ENCODE measurements at places on chromosomes 5 and 9. TPM values are rescaled to one million over a fixed set of nuclear protein-coding genes. Genes with fewer than 3 reads are reported as not detected.

The ORM1 gene
- total RNA-seq = not detected

The SVEP1 gene
- 0.18 TPM for total RNA-seq

The KLF9 gene
- 14.4 TPM for total RNA-seq

The ZNF354B gene
- 16.9 TPM for total RNA-seq

The OR4F3 gene
- total RNA-seq = 0.18 TPM

The PCDHGA9 gene
- 2.3 TPM for total RNA-seq

The UNC13B gene
- 2.0 TPM for total RNA-seq

DNA sequence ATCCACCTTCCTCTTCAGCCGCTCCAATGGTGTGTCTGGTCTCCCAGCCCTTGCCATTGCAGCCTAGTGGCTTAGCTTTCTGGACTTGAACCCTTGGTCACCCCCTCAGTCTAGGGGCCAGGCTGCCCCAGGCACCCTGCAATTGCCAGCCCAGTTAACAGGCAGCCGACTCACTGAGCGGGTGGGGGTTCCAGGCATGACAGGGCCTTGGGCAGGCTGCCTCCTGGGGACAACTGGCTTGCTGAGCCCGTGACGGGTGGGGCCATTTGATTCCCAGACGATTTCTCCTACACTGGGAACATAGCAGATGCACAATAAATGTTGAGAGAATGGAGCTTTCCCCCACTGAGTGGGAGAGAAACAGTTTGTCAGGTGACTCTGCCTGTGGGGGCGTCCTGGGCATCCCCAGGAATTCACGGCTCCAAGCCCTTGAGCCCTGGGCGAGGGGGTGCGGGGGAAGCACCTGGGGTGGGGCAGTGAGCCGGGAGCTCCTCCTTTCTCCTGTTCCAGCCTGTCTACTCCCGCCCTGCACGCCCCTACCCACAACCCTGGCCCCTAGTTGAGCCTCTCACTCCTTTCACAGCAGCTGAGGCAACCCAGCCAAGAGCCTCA is 12.6 kb upstream of the AQP7 start:
- H3K4me1 ChIP-seq = no peaks in the 10 kb centered on the region
- no peaks in the 10 kb centered on the region for H3K36me3 ChIP-seq
- H3K4me3 ChIP-seq = no peak overlapping the region
- H3K27ac ChIP-seq = no peak overlapping the region
- H3K27me3 ChIP-seq = no peaks in the 10 kb centered on the region

- H3K4me1 ChIP-seq = no peaks in the 10 kb centered on the region
- H3K4me3 ChIP-seq = no peak overlapping the region
- no peak for DNase-seq
- no peaks in the 10 kb centered on the region for H3K27me3 ChIP-seq
Measured at GRCh38 chr5:178899289-178899688, 3.6 kb downstream of the ZFP2 start.

GRCh38 chr5:96595300-96596090 is 66.7 kb upstream of the CAST start:
- DNase-seq = peak; percentile 27
- H3K27ac ChIP-seq = no peak overlapping the region
- no peaks in the 10 kb centered on the region for H3K4me1 ChIP-seq
- 0 out of 2 replicates have a peak, but pooled peaks cover 9% of the 10 kb centered on the region for H3K27me3 ChIP-seq
- no peaks in the 10 kb centered on the region for H3K36me3 ChIP-seq

DNA sequence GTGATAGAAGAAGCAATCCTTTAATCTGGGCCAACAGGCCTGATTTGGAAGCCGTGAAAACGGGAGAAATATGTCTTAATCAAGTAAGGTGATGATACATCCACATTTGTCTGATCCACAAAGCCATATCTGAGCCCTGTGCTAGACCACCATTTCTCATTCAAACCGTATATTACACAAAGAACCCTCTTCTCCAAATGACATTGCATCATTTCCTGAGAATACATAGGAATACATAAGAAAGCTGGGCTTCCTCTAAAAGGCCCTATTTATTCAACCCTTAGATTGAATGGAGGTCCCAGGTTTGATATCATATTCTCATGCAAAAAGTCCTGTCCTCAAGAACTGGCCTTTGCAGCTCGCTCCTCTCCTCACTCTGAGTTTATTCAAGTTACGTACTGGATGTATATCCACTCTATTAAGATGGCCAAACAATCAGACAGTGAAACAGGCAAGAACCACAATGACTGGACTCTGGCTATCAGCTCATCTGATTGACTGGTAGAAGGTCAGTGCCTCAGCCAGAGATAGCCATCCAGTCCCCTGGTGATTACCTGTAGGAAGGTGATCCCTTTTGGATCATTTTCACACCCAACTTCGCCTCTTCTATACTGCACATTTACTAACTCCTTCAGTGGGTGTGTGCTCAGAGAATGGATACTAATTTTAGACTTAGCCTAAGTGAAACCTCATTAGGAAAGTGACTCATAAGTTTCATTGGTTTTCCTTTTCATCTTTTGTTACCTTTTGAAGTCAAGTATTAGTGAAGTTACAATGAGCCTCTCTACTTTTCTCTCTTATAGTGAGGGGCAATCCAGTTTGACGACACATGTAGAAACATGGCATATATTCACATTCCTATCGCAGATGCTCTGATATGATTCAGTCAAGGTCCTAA is 167.6 kb upstream of the WWC1 start:
- H3K4me3 ChIP-seq = no peak overlapping the region
- no peaks in the 10 kb centered on the region for H3K27me3 ChIP-seq
- H3K27ac ChIP-seq = no peak overlapping the region
- H3K4me1 ChIP-seq = peaks cover 7% of the 10 kb centered on the region
- no peak for DNase-seq

GRCh38 chr5:45509371-45509770 is 186.8 kb downstream of the HCN1 start:
- H3K36me3 ChIP-seq = no peaks in the 10 kb centered on the region
- H3K4me3 ChIP-seq = no peak overlapping the region
- DNase-seq = no peak
- no peaks in the 10 kb centered on the region for H3K27me3 ChIP-seq
- peaks cover 23% of the 10 kb centered on the region for H3K4me1 ChIP-seq
- H3K27ac ChIP-seq = no peak overlapping the region

DNA sequence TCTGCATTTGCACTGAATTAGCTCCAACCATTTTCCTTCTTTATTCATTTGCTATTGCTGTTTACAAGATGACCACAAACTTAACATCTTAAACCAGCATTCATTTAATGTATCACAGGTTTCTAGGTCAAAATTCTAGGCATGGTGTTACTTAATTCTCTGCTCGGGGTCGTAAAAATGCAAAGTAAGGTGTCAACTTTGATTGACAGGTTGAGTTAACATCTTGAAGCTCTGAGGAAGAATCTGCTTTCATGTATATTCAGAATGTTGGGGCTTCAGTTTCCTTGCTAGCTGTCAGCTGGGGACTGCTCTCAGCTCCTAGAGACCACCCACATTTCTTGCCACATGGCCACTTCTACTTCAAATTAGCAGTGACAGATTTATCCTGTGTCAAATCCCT is 348.7 kb upstream of the GRIN3A start:
- no peak overlapping the region for H3K27ac ChIP-seq
- H3K27me3 ChIP-seq = no peaks in the 10 kb centered on the region

- no peaks in the 10 kb centered on the region for H3K27me3 ChIP-seq
- no peaks in the 10 kb centered on the region for H3K4me1 ChIP-seq
- no peaks in the 10 kb centered on the region for H3K36me3 ChIP-seq
- no peak for DNase-seq
- no peak overlapping the region for H3K4me3 ChIP-seq
- H3K27ac ChIP-seq = no peak overlapping the region
Measured at GRCh38 chr9:113668061-113668460, 204.5 kb downstream of the RGS3 start.

- H3K27ac ChIP-seq = no peak overlapping the region
- H3K27me3 ChIP-seq = no peaks in the 10 kb centered on the region
- DNase-seq = no peak
- H3K4me1 ChIP-seq = peaks cover 33% of the 10 kb centered on the region
Measured at GRCh38 chr5:94903726-94904125, 285.3 kb downstream of the SLF1 start.

DNA sequence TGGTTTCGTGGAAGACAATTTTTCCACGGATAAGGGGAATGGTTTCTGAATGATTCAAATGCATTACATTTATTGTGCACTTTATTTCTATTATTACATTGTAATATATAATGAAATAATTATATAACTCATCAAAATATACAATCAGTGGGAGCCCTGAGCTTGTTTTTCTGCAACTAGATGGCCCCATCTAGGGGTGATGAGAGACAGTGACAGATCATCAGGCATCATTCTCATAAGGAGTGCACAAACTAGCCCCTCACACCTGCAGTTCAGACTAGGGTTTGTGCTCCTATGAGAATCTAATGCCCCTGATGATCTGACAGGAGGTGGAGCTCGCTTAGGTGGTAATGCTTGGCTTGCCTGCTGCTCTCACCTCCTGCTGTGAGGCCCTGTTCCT is 6.4 kb downstream of the ISCA1 start:
- no peak overlapping the region for H3K4me3 ChIP-seq
- H3K27ac ChIP-seq = no peak overlapping the region
- no peaks in the 10 kb centered on the region for H3K27me3 ChIP-seq
- DNase-seq = no peak
- no peaks in the 10 kb centered on the region for H3K4me1 ChIP-seq
- H3K36me3 ChIP-seq = peaks cover 41% of the 10 kb centered on the region

DNA sequence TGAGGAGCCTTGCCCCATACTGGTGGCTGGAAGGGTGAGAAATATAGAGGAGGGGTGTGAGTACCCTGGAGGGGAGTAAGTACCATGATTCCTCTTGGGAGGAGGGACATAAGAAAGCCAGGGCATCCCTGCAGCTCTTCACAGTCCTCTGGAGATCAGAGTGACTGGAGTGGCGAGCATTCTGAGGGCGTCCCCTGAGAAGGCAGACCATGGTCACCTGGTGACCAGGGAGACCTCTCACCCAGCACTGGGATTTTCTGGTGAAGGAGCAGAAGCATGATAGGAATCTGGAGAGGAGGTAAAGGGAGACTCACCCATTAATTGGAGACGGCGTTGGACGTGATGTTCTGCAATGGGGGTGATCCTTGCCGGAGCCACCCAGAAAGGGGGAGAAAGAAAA is 27.7 kb upstream of the GPX3 start:
- no peaks in the 10 kb centered on the region for H3K27me3 ChIP-seq
- no peak for DNase-seq
- no peak overlapping the region for H3K27ac ChIP-seq
- H3K4me1 ChIP-seq = no peaks in the 10 kb centered on the region
- no peak overlapping the region for H3K4me3 ChIP-seq

DNA sequence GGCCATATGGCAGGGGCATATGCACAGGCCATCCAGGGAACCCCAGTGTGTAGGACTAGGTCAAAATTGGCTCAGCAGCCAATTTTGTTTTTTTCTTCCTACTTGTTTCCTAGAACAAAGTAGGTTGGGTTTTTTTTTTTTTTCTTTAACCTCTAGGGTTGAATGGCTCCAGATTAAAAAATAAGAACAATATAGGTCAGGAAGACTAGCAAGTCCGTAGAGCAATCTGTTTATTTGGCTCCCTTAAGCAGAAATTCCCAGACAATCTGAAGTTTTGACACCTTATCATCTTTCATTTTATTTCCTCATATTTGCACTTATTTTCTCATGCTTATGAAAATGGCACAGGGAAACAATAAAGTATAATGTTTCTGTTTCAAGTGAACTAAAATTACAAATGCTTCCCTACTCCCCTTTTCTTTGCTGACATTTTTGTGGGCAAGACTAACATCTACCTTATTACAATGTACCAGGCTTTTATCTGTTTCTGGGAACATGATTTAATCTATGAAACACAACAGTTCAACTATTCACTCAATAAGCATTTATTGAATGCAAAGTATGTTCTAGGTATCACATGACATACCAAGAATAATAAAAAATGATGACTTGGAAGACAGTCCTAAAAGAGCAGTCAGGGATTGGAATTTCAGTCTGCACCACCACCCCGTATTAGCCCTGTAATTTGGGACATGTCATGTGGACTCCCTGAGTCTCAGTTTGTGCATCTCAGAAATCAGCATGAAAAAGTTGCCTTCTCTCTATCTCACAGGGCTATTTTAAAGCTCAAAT is 30.5 kb downstream of the TLR4 start:
- no peak overlapping the region for H3K27ac ChIP-seq
- no peak for DNase-seq
- H3K27me3 ChIP-seq = no peaks in the 10 kb centered on the region
- H3K4me1 ChIP-seq = no peaks in the 10 kb centered on the region

GRCh38 chr9:137982200-137982599 is 104.6 kb downstream of the CACNA1B start:
- H3K36me3 ChIP-seq = no peaks in the 10 kb centered on the region
- H3K27ac ChIP-seq = no peak overlapping the region
- no peak overlapping the region for H3K4me3 ChIP-seq

DNA sequence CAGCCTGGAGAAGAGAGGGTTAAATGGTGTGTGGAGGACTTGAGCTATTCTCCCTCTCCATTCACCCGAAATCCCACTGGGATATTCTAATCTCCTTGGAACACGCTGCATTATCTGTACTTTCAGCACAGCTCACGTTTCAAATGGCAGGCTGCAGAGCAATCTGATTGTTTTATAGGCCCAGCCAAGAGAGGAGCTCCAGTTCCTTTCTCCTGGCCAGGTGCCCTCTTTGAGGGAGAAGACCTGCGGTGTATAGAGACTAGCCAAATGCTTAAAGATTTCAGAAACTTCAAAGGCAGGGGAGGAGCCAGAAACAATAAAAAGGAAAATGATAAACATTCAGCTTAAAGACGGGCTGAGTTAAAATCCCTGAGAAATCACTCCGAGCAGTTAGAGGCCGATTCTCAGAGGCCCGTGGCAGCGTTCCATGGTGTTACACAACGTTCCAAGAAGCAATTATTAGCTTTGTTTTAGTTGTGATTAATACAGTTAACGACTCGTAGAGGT is 564.0 kb upstream of the KLF4 start:
- no peak overlapping the region for H3K27ac ChIP-seq
- H3K36me3 ChIP-seq = no peaks in the 10 kb centered on the region
- DNase-seq = peak; percentile 65
- H3K4me1 ChIP-seq = peaks cover 2% of the 10 kb centered on the region
- no peak overlapping the region for H3K4me3 ChIP-seq
- H3K27me3 ChIP-seq = no peaks in the 10 kb centered on the region

DNA sequence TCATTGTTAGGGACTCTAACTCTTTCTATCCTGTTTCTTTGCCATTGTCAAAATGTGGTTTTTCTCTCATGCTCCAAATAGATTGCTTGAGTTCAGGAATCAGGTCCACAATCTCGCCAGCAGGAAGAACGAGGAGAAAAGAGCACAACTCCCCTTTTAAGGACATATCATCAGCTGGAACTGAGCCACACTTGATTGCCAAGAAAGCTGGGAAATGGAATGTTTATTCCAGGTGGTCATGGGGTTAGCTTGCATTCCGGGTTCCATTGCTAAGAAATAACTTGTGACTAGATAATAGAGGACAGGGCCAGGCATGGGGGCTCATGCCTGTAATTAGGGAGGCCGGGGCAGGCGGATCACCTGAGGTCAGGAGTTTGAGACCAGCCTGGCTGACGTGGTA is 32.4 kb upstream of the C9orf57 start:
- DNase-seq = no peak
- H3K4me1 ChIP-seq = no peaks in the 10 kb centered on the region
- no peaks in the 10 kb centered on the region for H3K36me3 ChIP-seq
- H3K27me3 ChIP-seq = no peaks in the 10 kb centered on the region
- no peak overlapping the region for H3K27ac ChIP-seq

Measured in SJCRH30 (cell line).